IPS-NIHi11 (cell line): ENCODE measurements at places on chromosomes 16 and 17.

DNA sequence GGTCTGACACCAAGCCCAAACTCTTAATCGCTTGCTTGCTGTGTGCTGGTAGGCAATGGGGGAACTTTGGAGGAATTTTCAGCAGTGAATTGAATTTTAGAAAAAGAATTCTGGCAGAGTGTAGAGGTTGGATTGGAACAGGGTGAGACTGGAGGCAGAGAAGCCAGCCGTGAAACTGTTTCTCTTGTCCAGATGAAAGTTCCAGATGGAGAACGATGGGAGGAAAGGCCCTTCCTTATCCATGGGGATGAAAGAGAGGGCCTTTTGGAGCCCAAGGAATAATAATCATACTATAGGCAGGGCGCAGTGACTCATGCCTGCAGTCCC, 26.0 kb downstream of the NEUROD2 start:
- DNase-seq = no peak

- no peak for DNase-seq
Measured at GRCh38 chr17:41507315-41507880, 2.0 kb upstream of the KRT13 start.

GRCh38 chr17:15942207-15942833, 2.6 kb upstream of the ADORA2B start:
- no peak for DNase-seq

DNA sequence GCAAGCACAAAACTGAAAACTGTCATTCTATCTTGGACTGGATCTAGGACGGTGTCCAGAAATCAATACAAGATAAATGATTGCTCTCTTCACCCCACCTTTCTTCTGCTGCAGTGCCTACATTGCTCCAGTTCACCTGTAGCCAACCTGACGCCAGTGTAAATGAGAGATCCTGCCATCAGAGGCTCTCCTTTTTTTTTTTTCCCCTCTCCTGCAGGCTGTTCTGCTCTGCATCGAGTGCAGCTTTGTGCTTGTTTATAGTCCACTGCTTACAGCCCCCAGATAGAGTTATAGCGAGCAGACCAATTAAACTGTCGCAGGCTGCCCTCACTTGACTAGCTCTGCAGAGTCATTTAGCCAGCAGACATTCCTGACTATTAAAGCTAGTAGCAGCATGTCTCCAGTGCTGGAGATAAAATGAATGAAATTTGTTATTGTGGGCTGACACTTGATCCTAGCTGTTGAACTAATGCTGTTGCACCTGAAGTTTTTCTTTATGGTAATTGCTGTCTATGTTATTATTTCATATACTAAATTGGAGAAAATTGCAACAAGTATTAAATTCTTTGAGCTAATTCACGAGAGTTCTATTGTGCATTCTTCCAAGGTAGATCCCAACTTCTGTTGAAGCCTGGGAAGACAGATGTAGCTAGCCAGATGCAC, 257.1 kb downstream of the FTO start:
- DNase-seq = no peak

DNA sequence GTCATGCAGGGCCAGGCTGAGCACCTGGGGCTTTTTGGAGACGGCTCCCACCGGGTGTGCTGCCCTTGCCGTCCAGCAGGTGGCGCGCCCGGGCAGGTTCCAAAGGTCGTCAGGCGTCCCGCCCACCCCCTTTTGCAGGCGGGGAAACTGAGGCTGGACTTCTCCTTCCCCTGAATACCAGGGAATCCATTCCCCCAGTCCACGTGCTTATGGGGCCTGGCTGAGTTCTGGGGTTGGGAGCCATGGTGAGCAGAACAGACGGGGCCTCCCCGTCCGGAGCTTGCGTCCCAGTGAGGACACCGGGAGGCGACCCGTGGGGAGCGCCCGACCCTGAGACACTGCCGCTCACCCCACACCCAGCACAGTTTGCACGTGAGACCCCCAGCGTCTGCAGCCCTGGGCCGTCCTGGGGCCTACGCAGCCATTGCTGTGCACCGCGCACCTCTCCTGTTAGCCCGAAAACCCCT, 51.8 kb upstream of the JPH3 start:
- peak; percentile 90 for DNase-seq

DNA sequence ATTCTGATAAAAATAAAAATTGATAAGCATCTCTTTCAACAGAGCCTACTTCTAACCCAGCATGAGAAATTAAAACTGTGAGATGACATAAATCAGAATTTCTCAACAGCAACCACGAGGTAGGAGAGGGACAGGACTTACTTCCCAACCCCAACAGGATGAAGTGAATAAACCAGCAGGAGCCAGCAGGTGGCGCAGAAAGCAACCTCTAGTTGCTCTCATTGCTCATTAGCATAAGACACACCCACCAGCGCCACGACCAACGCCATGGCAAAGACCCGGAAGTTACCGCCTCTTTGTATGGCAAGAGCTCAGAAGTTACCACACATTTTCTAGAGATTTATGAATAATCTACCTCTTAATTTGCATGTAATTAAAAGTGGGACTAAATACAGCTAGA, 189.4 kb upstream of the CDH8 start:
- peak; percentile 50 for DNase-seq

DNA sequence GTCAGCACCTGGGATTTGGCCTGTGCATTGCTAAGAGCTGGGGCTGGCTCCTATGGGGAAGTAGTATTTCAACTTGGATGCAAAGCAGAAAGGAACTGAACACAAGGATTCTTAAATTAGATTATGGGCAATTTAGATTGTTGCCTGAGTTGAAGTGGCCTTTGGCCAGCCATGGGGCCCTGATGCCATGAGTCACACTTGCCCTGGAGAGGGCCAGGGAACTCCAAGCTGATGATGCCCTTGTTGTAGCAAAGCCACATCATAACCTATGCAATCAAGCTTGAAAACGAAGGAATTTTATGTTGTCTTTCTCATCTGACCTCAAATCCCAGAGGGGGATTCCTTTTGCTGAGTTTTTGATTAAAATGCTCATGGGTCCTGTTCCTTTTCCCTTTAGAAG, 3.9 kb upstream of the SPATA32 start:
- no peak for DNase-seq

DNA sequence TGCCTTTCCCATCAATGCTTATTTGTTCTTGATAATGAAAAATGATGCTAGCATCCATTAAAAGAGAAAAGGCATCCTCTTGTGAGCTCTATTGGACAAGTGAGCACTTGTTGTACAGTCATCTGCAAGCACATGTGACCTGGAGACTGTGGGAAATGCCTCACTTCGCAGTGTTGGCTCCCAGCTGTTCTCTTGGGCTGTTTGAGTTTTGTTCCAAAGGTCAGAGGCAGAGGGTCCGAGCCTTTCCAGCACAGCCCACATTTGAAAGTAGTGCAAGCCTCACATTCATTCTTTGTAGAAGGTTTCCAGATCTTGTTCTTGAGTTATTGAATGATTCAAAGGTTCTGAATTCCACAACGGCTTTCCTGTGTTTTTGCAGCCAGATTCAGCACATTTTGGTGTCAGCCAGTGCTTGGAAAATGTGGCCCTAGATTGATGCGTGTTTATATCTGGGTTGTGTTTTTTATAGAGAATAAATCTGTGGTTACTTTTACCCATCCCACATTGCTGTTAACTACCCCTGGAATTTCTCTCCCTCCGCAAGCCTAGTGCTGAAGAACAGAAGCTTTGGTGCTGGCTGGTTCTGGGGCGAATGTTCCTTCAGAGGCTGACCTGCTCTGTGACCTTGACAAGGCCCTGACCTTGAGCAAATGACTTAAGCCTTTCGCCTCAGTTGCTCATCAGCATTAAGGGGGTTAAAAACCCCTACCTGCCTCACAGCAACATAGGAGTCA, 49.8 kb downstream of the CDH1 start:
- no peak for DNase-seq

GRCh38 chr17:44079877-44080821, 9.6 kb downstream of the G6PC3 start:
- DNase-seq = no peak

DNA sequence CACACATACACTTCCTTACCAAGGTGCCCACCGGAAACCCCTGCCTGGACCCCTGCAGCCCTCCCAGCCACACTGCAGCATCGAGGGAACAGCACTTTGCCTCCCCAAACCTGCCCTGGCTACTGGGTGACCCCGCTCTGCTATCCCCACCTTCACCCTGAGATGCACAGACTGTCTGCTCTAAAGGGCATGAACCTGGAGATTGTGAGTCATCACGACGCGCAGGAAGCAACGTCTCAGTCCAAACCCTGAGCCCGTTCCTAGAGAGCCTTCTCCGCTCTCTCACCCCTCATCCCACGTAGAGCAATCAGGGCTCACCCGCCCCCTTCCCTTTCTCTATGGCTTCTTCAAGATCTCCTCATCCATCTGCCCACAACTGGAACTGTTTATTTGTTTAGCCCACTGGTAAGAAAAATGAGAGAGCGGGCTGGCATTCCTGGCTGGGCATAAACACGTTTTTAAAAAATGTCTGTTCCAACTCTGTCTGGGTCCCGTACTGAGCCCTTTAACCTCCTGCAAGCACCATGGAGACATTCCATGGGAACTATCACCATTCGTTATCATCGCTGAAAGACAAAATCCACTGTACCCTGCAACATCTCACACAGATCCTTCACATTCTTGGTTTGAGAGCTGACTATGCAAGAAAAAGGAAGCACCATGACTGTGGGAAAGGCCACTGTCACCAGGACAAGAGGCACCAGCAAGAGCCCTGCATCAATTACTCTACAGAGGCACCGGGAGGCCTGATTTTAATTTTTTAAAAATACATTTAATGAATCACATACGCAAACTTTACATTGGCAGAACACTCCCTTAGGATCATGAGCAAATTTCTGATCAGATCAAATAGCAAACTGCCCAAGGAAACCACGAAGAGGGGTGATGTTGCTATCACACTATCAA, 28.2 kb downstream of the ZFHX3 start:
- DNase-seq = no peak

GRCh38 chr16:87333581-87334331, 16.6 kb upstream of the C16orf95 start:
- DNase-seq = no peak
